ENCODE measurements at places on chromosomes 3 and 15.

- peak; percentile 56 for DNase-seq
Observed at GRCh38 chr15:23687143-23687470, at the start of gene NDN. Gene NDN, minus strand, starts transcription at chr15:23687305. Its CDS starts 88 bp downstream, at chr15:23687217.

GRCh38 chr3:12401208-12401607 lies 83.1 kb upstream of the TSEN2 start:
- no peak for DNase-seq

DNA sequence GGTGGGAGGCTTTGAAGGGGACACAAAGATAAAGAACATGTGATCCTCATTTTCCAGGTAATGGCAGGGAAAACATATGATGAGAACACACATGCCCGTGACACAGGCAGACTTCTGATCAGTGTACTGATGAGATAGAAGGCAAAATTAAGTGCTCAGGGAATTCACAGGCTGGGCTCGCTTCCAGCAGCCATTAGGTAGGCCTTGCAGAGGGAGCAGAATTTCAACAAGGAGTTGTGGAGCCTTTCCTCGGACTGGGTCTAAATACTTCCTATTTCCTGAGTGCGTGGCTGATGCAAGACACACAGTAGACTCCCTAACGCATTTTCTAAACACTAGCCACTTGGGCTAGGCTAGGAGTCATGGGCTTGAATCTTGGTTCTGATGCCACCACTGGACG lies 74.0 kb upstream of the ETV5 start:
- no peak for DNase-seq

GRCh38 chr3:57933602-57934001 lies 74.6 kb upstream of the FLNB start:
- no peak for DNase-seq

GRCh38 chr15:24772686-24773373 lies 97.3 kb downstream of the NPAP1 start:
- DNase-seq: peak; percentile 81

- no peak for DNase-seq
Observed at GRCh38 chr15:67897646-67898339, 57.9 kb upstream of the RNU6-1 start.

GRCh38 chr3:172375206-172375850 lies 72.9 kb downstream of the GHSR start:
- DNase-seq: no peak

- DNase-seq: no peak
Observed at GRCh38 chr15:45112591-45113379, 1.2 kb downstream of the DUOX2 start.

GRCh38 chr3:45151100-45151499 lies 4.9 kb upstream of the CDCP1 start:
- DNase-seq: no peak

DNA sequence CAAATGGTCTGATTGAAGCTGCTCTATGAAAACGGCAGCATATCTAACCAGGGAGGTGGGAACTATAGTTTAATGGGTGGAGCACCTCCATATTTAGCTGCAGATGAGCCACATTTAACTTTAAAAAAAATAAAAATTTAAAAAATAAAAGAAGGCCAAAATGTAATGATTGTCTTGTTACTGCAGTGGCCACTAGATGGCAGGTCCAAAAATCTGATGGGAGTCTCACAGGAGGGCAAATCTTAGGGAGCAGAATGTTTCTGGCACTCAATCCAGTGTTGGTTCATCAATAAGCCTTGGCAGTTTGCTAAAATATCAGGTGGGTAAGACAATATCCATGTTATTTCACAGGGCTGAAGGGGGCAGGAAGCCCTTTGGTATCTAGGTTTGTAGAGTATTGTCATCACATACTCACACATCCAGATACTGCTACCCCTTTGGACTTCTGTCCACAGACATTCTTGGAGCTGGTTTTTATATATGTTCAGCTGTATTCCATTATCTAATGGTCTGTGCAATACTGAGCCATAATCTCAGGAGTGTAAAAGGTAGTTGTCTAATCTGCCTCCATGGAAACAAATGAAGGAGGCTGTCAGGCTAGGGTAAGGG lies 233.3 kb downstream of the TIGIT start:
- DNase-seq: peak; percentile 44

DNA sequence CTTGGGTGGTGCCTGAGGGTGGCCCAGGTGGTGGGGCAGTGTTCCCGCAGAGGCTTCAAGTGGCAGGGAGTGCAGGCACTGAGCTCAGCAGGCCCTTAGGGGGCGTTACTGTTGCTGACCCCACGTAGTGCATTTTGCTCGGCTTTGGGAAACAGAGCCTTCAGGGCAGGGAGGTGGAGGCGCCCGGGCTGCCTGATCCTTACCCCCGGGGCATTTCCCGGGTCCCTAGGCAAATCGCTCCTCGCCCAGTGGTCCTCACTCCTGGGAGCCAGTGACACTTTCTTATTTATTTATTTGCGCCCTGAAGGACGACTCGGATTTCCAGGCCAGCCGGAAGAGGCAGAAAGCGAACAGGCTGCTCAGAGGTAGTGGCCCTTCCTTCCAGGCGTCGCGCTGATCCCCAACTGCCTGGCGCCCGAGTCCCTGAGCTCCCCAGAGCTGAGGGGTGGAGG lies 10.1 kb upstream of the FOXB1 start:
- no peak for DNase-seq

DNA sequence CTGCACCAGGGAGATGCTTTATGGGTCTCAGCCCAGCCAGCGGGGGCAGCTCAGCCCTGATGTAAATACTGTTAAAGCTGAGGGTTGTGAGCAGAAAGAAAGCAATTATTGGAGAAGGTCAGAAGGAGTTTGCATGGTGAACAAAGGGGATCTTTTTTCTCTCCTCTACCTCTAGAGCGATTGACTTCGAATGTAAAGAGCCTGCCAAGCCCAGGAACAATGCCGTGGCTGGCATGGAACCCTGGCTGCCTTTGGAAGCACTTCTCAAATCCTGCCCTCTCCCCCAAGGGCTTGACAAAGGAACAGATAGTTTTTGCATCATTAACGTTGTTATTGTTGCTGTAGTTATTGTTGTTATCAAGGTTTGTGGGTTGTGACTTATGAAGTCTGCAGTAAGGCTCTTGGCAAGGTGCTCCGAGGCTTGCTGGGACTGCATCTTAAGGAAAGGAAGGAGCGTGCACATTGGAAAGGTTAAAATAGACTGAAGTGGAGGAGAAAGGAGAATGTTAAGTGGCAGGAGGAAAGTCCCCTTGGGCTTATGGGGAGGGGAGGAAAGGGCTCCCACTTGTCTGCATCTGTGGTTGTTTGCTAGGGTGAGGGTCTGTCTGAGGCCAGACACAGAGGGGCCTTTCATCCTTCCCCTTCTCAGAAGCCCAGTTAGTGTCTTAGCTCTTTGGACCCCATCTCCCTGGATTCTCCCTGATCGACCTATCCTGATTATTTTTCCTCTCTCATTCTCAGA lies 16.7 kb downstream of the PDIA5 start:
- DNase-seq: no peak

DNA sequence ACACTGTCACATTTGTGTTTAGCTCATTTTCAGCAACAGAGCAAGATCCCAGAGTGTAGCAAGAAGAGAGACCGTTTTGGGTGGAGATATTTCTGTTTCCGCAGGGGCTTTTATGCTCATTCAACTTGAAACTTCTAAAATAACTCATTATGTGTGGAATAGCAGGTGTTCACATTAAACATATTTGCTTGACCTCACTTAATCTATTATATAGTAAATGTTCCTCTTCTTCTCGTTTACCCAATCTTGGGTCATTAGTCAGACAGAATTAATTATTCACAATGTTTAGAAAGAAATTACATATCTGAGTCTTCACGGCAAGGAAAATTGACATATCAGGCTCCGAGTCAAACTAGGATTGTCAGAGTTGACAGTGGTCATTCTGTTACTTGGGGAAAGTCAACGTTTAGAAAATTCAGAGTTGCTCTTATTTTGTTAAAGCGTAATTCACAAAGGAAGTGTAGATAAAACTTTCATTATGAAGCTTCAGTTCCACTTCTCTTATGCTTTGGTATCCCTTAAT lies 222.9 kb downstream of the TPRG1 start:
- no peak for DNase-seq

GRCh38 chr3:193589129-193589528 lies 3.9 kb upstream of the OPA1 start:
- no peak for DNase-seq

GRCh38 chr3:36906504-36907149 lies 38.2 kb downstream of the TRANK1 start:
- peak; percentile 69 for DNase-seq

DNA sequence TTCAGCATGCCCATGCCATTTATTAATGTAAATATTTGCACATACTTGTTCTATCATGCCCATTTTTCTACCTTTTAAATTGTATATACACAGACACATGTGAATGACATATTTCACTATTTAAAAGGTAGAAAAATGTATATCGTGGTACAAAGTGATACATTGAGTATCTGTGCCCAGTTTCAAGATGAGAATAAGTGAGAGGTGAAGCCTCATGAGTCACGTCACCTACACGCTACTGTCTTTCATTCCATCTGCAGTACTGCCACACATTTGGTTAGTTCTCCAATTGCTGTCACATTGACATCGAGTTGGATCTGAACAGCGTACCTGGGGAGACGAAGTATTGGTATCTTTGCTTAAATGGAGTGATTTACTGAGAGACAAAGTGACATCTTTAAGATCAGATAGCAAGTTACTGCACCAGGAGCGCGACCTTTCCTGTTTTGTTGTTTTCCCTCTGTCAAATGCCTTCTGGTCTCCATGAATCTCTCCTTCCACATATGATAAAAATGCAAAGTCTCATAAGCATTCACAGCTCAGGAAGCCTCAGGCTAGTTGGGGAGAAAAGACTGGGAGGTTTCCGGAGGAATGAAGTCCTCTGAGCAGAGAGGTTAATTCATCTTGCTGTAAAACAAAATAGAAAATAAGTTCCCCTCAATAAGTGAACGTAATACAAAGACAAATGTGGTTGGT lies 12.0 kb downstream of the GREM1 start:
- no peak for DNase-seq

DNA sequence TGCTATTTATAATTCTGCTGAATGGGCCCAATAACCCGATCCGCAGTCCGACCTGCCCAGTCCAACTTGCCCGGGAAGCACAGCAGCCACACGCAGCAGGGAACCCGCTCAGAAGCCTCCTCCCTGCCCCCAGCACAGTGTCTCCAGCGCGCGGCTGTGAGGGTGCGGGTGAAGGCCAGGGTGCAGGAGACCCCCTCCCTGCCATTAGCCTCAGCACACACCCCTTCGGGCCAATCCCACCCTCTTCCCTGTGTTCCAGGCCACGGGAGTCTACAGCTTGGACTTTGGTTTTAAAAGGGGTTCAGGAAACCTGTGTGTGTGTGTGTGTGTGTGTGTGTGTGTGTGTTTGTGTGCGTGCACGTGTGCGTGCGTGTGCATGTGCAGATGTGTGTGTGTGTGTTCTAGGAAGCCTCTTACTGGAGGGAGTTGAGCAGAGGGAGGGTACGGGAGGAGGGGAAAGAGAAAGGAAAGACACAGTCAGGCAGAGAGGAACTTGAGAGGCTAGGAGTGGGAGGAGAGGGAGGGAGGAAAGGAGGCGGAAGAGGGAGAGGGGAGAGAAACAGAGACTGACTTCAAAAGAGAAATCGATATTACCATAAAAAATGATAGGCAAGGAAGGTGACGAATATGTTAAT lies 34.2 kb downstream of the ATP2B2 start:
- DNase-seq: peak; percentile 1

- DNase-seq: peak; percentile 75
Observed at GRCh38 chr3:99875581-99875928, 57.9 kb downstream of the CMSS1 start.

- peak; percentile 99 for DNase-seq
Observed at GRCh38 chr3:31067004-31067403, 172.5 kb upstream of the GADL1 start.

GRCh38 chr15:29103824-29104565 lies 165.6 kb downstream of the NSMCE3 start:
- peak; percentile 70 for DNase-seq

DNA sequence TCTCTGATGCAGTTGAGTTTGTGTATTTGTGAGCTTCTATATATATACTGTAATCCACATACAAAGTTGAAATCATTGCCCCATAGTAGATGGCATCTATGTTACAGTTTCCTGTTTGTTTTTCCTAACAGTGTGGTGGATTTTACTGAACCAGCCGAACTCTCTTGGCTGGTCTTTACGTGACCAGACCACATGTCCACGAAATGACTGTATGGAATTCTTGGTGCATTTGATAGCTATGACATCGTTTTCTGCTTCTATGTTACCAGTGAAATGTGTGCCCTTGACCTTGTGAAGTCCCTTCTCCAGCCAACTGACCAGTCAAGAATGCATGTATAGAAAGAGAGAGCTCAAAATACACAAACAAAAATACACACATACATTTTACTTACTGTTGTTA lies 1.8 kb downstream of the KCNMB2 start:
- DNase-seq: no peak

DNA sequence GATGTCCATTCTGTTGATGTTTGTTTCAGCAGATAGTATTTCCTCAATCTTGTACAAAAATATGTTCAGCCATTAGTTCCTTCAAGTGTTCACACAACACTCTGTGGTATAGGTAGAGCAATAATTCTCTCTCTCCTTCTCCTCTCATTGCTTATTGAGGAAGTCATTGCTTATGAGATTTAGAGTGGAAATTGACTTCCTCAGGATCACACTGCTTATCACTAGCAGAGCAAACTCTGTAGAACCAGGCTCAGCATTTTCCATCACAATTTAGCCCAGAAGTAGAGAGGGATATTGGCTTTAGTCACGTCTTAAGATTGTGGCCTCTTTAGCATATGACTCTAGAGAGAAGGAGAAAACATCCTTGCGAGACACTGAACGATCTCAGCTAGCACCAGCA lies 31.2 kb downstream of the RAB11A start:
- no peak for DNase-seq

- no peak for DNase-seq
Observed at GRCh38 chr3:9331171-9331570, 31.7 kb upstream of the THUMPD3 start.

GRCh38 chr15:41501931-41502794 lies 8.5 kb downstream of the ITPKA start:
- DNase-seq: no peak

DNA sequence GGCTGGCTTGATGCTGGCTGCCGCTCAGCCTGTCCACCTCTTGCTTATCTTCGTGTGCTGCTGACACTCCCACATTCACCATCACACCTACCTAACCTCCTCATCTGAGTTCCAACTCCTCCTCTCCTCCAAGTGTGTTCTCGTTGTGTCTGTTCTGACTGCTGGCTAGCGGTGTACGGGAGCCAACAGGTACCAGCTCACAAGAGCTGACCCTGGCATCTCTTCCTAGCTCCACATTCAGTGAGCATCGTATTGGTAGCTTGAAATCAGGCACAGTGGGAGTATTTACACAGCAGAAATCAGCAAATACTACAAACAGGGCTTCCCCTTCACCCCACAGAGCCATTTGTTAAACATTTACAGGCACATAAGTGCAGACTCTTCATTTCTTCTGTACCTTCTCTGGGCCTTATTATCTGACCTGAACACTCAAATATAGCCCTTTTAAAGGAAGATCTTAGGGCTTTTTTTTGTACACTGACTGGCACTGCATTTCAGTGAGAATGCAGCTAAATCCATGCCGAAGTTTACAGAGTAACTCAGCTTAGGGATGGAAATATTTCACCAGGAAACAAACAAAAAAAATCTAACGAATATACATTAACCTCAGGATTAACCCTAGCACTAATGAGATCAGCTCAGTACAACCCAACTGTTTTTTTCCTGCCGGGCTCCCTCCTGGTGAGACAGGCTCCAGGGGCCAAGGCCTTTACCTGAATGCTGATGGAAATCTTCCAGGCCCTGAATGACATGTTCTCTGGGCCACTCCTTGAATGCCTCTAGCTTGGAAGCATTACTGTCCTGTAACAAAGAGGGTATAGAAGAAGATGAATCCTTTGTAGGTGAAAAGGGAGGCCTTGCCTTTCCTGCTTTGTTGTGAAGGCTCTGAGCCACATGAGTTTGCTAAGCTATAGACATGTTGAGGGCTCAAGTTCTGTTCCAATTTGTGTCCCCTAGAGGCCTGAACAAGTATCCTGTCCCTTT lies 150.5 kb upstream of the LPP start:
- no peak for DNase-seq

Data from fibroblast of mammary gland (primary cell).